ENCODE measurements at places on chromosomes 4 and X. TPM values are rescaled to one million over a fixed set of nuclear protein-coding genes. Genes with fewer than 3 reads are reported as not detected.
A peak's percentile ranks its signal among the peaks of the same experiment; 100 is the strongest.

The TMSB15A gene
- total RNA-seq: not detected

DNA sequence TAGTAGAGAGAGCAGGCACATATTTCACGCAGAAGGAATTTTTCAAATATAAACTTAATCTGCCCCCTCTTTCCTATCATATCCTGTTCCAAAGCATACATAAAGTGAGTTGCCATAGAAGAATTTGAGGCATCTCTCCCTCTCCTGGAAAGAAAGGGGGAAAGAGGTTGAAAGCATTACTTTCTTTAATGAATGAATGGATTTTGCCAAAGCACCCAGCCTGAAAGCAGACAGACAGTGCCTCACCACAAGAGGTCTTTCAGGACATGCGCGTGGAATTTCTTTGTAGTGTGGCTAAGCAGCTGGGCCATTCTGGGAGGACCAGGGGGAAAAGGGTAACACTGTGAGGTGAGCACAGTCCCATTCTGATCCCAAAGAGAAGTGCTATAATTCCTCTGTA, 651.4 kb downstream of the IQCM start:
- no peak for DNase-seq

GRCh38 chr4:110487873-110488272, 11.9 kb downstream of the ENPEP start:
- DNase-seq: no peak

The SHROOM2 gene
- not detected for total RNA-seq

DNA sequence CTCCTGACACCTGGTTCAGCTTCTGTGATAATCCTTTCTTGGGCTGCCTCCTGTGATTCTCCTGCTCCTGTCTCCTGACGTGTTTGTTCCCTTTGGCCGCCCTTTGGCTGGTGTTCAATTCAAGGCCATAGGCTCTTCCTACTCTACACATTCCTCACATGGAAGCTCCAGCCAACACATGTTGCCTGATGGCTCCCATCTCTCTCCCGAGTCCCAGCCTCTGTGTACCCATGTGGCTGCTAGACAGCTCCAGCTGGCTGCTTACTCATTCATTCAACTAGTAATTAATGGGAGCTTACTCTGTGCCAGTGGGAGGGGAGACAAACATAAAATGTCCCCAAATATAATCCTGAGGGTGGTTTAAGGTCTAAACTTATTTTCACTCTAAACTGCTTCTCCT, 9.2 kb upstream of the MED28 start:
- DNase-seq: no peak

The MUC7 gene
- not detected for total RNA-seq

The TMEM47 gene
- not detected for total RNA-seq

GRCh38 chr4:76459291-76459723, 24.3 kb downstream of the SHROOM3 start:
- no peak for DNase-seq

- DNase-seq: peak; percentile 58
Measured at GRCh38 chrX:108018656-108019381, 26.0 kb upstream of the VSIG1 start.

The GYPE gene
- not detected for total RNA-seq

DNA sequence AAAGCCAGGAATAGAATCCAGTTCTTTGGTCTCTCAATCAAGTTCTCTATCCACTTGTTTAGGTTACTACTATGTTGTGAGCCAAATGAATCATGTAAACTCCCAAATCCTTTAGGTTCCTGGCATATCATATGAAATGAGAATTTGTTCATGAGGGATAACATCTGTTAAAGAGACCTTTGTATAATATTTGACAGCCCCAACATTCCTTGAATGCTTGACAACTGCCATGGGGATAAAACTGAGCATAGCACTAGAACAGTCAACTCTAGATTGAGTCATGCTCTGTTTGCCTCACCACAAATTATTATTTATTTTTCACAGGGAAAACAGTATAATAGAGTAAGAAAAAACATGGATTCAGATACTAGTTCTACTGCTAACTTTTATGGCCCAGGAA, 93.3 kb downstream of the NAA11 start:
- DNase-seq: no peak

DNA sequence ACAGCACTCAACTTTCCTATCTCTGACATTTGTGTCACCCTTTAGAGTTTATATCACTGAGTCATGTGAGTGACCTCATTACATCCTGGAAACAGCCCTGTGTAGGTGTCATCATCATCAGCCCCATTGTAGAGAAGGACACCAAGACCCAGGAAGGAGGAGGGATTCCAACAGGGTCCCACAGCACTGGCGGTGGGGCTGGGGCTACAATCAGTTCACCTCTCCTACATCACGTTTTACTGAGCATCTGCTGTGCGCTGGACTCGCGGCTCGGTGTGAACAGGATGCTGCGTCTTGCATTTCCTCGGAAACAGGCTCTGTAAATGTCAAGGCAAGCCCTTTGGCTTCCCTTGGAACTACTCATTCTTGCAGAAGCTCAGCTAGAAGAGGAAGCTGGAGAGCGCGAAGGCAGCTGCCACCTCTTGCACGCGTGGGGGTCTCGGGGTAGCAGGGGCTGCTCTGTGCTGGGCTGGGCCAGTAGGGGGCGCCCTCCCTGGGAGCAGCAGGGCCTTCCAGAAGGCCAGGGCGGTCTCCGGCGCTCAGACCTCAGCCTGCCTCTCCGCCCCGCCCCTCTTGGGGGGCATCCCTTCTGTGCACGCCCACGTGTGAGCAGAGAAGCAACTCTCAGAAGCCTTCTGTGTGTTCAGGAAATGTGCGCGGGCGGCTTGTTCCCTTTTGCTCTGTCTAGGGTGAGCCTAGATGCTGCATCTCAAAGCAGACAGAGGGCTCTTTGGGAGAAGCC, 29.0 kb downstream of the REELD1 start:
- peak; percentile 66 for DNase-seq

- DNase-seq: no peak
Measured at GRCh38 chrX:115650449-115650848, 89.5 kb downstream of the PLS3 start.

The CYLC1 gene
- not detected for total RNA-seq

GRCh38 chrX:55867181-55867651, 149.7 kb downstream of the RRAGB start:
- DNase-seq: no peak

- DNase-seq: peak; percentile 0
Measured at GRCh38 chrX:112642349-112642748, 37.4 kb downstream of the LHFPL1 start.

The TMEM271 gene
- total RNA-seq: not detected

Data from CD8-positive, alpha-beta T cell (primary cell).